Activated CD4-positive, alpha-beta memory T cell treated with anti-CD3 and anti-CD28 coated beads, Interleukin-2, amount 10 ng/mL, durations not matched to agents 7 days and 5 days (primary cell): ENCODE measurements at places on chromosomes 1 and 21. TPM values are rescaled to one million over a fixed set of nuclear protein-coding genes. Genes with fewer than 3 reads are reported as not detected.
A peak's percentile ranks its signal among the peaks of the same experiment; 100 is the strongest.

GRCh38 chr1:204578867-204579664 lies 62.9 kb downstream of the MDM4 start:
- DNase-seq: peak; percentile 55

GRCh38 chr1:193014400-193014799 lies 44.8 kb downstream of the UCHL5 start:
- no peak for DNase-seq

GRCh38 chr1:149844101-149844500 lies 55.3 kb upstream of the BOLA1 start:
- DNase-seq: no peak

DNA sequence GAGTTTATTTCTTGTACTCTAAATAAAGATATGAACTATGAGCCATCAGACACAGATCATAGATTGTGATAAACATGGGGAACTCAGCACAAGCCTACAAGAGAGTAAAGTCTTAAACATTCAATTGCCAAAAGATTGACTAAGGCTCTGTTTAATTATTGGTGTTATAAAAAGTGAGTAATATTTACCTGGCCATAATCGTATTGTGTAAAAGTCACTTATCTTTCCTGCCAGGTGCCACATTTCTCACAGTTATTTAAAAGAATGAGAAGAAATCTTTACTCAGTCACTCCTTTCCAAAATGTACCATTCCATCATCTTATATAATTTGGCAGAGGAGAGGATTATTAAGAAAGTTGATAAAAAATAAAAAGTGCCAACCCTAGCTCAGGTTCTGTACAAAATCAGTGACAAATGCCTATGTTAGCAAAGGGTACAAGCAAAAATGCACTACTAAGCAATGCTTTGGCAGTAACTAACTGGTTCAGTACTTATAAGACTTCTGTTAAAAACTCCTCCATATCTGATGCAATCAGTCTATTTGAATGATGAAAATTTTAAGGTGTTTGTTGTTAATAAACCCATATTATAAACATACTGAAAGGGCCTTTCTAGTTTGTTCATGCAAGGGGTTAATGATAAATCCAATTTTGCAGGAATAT lies 5.8 kb upstream of the NR5A2 start:
- DNase-seq: no peak

GRCh38 chr1:47424336-47424982 lies 8.4 kb downstream of the FOXE3 start:
- no peak for DNase-seq

DNA sequence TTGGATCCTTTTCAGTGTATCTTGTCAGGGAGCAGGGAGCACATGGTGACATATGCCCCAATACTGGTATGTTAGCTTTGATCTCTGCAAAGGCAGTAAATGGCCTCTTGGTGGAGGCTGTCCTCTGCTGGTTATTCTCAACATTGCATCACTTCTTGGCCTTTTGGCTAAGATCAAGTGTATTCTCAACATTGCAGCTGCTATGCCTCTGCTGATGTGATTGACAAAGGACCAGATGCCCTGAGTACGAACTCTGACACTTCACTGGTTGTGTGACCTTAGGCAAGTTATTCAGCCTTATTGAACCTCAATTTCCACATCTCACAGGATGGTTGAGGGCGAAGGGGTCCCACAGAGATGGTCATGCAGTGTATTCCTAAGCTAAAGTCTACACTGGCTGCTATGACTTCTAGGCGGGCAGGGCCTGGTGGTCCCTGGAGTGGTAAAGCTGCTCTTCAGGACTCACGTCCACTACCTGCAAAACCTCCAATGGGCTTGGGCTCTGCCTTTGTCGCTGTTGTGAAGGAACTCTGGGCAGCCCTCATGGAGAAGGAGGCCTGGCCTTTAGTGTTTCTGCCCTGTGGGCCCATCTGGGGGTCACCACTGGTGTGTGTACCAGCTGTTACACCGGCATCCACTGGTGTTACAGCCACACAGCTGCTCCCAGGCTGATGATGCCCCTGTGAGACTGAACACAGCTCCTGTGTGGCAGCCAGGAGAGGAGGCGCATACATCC lies 64.8 kb downstream of the DNTTIP2 start:
- peak; percentile 63 for DNase-seq

- no peak for DNase-seq
Measured at GRCh38 chr1:88472298-88472697, 211.8 kb upstream of the PKN2 start.

GRCh38 chr1:233114860-233115259 lies 164.4 kb downstream of the NTPCR start:
- DNase-seq: no peak

- DNase-seq: no peak
Measured at GRCh38 chr1:233105225-233105624, 154.8 kb downstream of the NTPCR start.

The APOBEC4 gene
- total RNA-seq: not detected

The LRIG2 gene
- 9.6 TPM for total RNA-seq

The KIF21B gene
- total RNA-seq: 180 TPM

The DYNLT5 gene
- not detected for total RNA-seq

The OR10Z1 gene
- total RNA-seq: not detected

The SMIM1 gene
- total RNA-seq: not detected

The IFI6 gene
- total RNA-seq: 593 TPM
